ENCODE measurements at places on chromosomes 12 and 14. TPM values are rescaled to one million over a fixed set of nuclear protein-coding genes. Genes with fewer than 3 reads are reported as not detected.

Gene ACRBP
- 0.23 TPM for total RNA-seq

Gene DUSP6
- total RNA-seq = 243 TPM

Gene RD3L
- not detected for total RNA-seq

Gene FITM1
- total RNA-seq = 0.23 TPM

Gene PTPN11
- 144 TPM for total RNA-seq

Gene PLEKHH1
- total RNA-seq = 0.12 TPM

Gene C1S
- 107 TPM for total RNA-seq

Gene APOLD1
- total RNA-seq = 1.3 TPM

Measured in smooth muscle cell of the coronary artery (primary cell).